Lung (tissue), 17 donors: ENCODE measurements at places on chromosomes 6 and 20. TPM values are rescaled to one million over a fixed set of nuclear protein-coding genes. Genes with fewer than 3 reads are reported as not detected.

GRCh38 chr6:128241216-128241615 is 279.2 kb downstream of the PTPRK start:
- no peak for DNase-seq
- no peaks in the 10 kb centered on the region for H3K27me3 ChIP-seq
- H3K27ac ChIP-seq, result no peak overlapping the region
- H3K4me3 ChIP-seq, result no peak overlapping the region
- H3K4me1 ChIP-seq, result peaks cover 17% of the 10 kb centered on the region

DNA sequence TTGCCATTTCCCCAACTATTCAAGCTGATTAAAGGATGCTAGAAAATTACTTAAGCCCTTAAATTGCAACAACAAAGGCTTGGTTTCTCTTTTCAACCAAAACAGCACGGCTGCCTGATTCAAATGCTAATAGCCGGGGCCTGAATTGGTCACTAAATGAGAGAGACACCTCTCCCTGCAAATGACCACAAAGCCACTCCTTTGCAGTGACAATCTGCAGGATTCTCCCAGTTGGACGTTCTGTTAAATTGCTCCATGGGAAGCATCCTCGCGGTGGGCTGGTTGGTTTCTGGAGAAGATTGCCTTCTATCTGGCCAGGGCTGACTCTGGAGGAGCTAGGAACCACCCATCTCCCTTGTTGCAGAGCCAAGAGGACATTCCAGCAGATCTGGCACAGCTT is 29.7 kb upstream of the TBXT start:
- no peak overlapping the region for H3K4me3 ChIP-seq
- peaks cover 2% of the 10 kb centered on the region for H3K4me1 ChIP-seq
- H3K27me3 ChIP-seq, result no peaks in the 10 kb centered on the region
- no peaks in the 10 kb centered on the region for H3K36me3 ChIP-seq
- no peak for DNase-seq
- H3K27ac ChIP-seq, result no peak overlapping the region

DNA sequence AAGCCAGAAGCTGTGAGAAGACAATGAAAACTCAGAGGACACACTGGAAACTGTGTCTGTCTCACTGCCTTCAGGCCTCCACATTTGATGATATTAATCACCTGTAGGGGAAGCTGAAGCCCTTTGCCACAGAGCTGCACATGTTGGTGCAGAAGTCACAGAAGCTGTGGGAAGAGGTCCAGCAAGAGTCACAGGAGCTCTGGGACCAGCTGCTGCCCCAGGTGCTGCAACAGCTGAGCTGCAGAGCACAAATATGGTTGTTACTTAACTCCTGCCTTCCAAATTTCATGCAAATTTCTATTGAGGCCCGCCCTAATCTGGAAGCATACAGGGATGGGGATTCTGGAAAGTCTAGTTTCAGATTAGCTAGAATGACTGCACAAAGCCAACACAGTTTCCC is 169.3 kb downstream of the OGFRL1 start:
- H3K27ac ChIP-seq, result no peak overlapping the region
- H3K36me3 ChIP-seq, result no peaks in the 10 kb centered on the region
- H3K4me1 ChIP-seq, result peaks cover 6% of the 10 kb centered on the region
- no peak overlapping the region for H3K4me3 ChIP-seq
- H3K27me3 ChIP-seq, result no peaks in the 10 kb centered on the region
- no peak for DNase-seq

DNA sequence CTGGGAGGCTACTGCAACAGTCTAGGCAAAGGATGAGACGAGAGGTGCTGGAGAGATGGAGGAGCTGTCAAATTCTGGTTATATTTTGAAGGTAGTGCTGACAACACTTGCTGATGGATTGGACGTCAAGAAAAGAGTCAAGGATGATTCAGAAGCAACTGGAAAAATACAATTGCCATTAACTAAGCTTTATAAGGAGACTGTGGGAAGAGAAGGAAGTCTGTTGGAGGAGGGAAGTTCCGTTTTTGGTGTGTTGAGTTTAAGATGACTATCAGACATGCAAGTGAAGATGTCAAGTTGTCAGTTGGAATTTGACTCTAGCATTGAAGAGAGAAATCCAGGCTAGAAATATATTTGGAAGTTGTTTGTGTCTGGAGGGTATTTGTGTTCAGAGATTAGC is 358.1 kb downstream of the RNGTT start:
- peaks cover 5% of the 10 kb centered on the region for H3K36me3 ChIP-seq
- H3K4me1 ChIP-seq, result no peaks in the 10 kb centered on the region
- H3K27me3 ChIP-seq, result no peaks in the 10 kb centered on the region
- no peak for DNase-seq

JPH2 gene
- total RNA-seq, result 2.8 TPM

CRISP3 gene
- total RNA-seq, result 0.80 TPM
